NCI-H2081 (cell line): ENCODE measurements at places on chromosomes 11 and 22.

GRCh38 chr11:23590596-23591308, 730.5 kb upstream of the CCDC179 start:
- no peak for DNase-seq

DNA sequence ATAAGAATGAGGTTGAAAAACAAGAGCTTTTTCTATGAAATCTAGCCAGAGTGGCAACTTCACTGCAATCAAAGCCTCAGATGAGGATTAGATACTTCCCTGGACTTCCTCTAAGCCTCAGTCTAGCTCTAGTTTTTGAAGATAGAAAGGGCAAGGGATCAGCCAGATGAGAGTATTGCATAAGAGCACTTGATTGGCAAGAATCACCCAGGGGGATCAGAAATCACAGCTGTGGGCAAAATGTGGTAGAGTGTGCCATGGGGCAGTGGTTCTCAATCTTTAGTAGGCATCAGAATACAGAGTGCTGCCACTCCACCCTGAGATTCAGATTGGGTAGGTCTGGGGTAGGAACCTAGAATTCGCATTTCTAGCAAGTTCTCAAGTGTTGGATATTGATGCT, 82.4 kb downstream of the EXT2 start:
- no peak for DNase-seq

- DNase-seq, result no peak
Observed at GRCh38 chr11:17366495-17366894, 14.9 kb downstream of the NCR3LG1 start.

DNA sequence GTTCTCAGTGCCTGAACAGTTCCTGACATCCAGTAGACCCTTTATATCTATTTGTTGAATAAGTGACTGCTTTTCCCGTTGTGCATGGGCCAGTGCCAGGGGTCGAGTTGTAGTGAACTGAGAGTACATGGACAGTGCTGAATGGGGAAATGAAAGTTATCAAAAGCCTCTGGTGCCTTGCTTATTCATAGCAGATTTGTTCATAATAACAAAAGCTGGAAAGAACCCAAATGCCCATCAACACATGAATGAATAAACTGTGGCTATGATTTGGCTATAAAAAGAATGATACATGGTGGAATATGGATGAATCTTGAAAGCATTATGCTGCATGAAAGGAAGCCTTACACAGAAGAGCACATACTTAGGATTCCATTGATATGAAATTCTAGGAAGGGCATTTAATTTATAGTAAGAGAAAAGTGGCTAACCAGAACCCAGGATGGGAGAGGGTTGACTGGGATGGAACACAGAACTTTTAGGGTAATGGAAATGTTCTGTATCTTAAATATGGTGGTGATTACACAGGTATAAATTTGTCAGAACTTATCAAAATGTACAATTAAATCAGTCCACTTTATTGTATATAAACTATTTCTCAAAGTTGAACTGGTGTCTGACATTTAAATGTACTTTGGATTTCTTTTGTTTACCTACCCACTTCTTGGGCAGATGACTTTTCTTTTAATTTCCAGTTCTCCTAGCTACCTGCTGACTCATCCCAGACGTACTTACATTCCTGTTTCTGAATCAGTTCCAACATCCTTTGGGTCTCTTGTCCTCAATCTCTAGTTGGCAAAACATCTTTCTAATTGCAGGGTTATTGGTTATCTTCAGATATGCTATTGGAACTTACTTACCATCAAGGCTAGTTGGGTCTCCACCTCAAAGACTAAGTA, 42.8 kb downstream of the PACS1 start:
- no peak for DNase-seq

GRCh38 chr22:41857155-41857859, 24.4 kb downstream of the SREBF2 start:
- DNase-seq, result no peak

DNA sequence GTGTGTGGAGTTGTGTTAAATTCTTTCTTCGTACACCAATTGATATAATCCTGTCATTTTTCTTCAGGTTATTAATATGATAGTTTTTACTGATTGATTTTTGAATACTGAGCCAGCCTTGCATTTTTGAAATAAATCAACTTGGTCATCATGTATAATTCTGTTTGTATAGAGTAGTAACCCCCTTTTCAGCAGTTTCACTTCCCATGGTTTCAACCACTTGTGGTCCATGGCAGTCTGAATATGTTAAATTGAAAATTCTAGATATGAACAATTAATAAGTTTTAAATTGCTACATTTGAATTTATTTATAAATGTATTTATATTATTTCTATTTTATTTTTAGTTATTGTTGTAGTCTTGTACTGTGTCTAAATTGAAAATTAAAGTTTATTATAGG, 32.6 kb downstream of the MS4A6A start:
- no peak for DNase-seq

- DNase-seq, result no peak
Observed at GRCh38 chr11:117862019-117862725, 14.3 kb downstream of the FXYD6 start.

DNA sequence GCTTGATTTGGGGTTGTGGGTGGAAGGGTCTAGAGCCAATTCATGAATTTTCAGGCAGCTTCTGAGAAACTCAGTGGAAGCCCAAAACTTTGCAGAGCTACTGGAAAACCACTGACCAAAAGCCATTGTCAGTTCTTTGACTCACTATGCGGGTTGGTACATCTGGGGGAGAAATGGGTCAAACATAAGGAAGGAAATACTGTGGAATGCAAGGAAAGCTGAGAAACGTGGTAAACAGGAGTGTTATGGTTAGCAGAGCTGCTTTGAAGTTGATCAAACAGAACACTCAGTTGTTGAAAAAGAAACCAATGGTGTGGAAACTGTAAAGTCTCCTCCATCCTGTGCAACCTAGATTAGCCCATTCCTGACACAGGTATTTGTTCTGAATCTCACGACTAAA, 6.3 kb upstream of the ABTB2 start:
- no peak for DNase-seq

DNA sequence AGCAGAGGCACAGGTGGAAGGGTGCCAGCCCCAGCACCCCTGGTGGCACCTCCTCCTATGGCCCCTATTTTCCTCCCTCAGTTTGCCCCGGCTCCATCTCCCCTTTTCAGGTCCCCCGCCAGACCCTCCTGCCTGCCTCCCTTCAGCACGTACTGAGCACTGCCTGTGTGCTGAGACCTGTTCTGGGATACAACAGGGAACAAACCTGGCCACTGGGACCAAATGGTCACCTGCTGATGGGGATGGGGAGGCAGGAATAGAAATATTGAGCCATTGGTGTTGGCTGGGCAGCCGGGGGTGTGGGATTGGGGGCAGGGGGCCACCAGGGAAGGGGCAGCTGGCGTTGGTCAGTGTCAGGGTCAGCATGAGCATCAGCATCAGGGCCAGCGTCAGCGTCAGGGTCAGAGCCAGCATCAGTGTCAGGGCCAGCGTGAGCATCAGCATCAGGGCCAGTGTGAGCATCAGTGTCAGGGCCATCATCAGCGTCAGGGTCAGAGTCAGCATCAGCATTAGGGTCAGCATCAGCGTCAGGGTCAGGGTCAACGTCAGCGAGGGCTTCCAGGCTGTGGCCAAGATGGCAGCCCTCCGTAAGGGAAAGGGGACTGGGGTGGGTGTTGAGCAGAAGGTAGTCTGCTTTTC, 7.5 kb downstream of the ZNF74 start:
- DNase-seq, result no peak

- peak; percentile 83 for DNase-seq
Observed at GRCh38 chr11:79078999-79079398, 361.8 kb downstream of the TENM4 start.

GRCh38 chr11:87437844-87438223, 400.1 kb downstream of the TMEM135 start:
- no peak for DNase-seq

- no peak for DNase-seq
Observed at GRCh38 chr11:7533199-7534041, 19.6 kb downstream of the PPFIBP2 start.

- DNase-seq, result no peak
Observed at GRCh38 chr11:34267013-34267412, 90.8 kb downstream of the ABTB2 start.

- no peak for DNase-seq
Observed at GRCh38 chr11:100010393-100010792, 676.7 kb upstream of the ARHGAP42 start.
